ENCODE measurements at places on chromosomes 5 and 9. TPM values are rescaled to one million over a fixed set of nuclear protein-coding genes. Genes with fewer than 3 reads are reported as not detected.

The RIGI gene
- polyA plus RNA-seq: 4.5 TPM

The IQGAP2 gene
- polyA plus RNA-seq: 1.4 TPM

The DIRAS2 gene
- polyA plus RNA-seq: not detected

The PCDHGA9 gene
- polyA plus RNA-seq: 0.83 TPM

The CDKN2B-AS1 gene
- polyA plus RNA-seq: 0.28 TPM
